Activated T-helper 1 cell treated with anti-CD3 and anti-CD28 coated beads, Interleukin-12 subunit alpha, Interleukin-12 subunit beta, Interleukin-2, Interleukin-4 antibody, amounts not matched to agents 30 ng/mL and 10 ng/mL and 1 ng/mL, durations not matched to agents 14 hours and 24 hours and 36 hours (primary cell): ENCODE measurements at places on chromosomes 13 and 19. TPM values are rescaled to one million over a fixed set of nuclear protein-coding genes. Genes with fewer than 3 reads are reported as not detected.

The PNMA8B gene
- not detected in 2 replicates for total RNA-seq

The RXFP2 gene
- total RNA-seq = not detected in 2 replicates

The PLA2G4C gene
- total RNA-seq = 12.2 and 12.7 TPM in 2 replicates

The IL12RB1 gene
- 44.5 and 47.5 TPM in 2 replicates for total RNA-seq

The SCAMP4 gene
- total RNA-seq = 38.0 and 41.5 TPM in 2 replicates

The ATP8B3 gene
- total RNA-seq = 4.1 and 5.0 TPM in 2 replicates

The TRPC4 gene
- not detected in 2 replicates for total RNA-seq

The C19orf67 gene
- 0.67 and 1.1 TPM in 2 replicates for total RNA-seq

The ZNF808 gene
- total RNA-seq = 19.1 and 20.0 TPM in 2 replicates

The PAN3 gene
- 36.1 and 37.0 TPM in 2 replicates for total RNA-seq

The PSG2 gene
- total RNA-seq = not detected in 2 replicates

DNA sequence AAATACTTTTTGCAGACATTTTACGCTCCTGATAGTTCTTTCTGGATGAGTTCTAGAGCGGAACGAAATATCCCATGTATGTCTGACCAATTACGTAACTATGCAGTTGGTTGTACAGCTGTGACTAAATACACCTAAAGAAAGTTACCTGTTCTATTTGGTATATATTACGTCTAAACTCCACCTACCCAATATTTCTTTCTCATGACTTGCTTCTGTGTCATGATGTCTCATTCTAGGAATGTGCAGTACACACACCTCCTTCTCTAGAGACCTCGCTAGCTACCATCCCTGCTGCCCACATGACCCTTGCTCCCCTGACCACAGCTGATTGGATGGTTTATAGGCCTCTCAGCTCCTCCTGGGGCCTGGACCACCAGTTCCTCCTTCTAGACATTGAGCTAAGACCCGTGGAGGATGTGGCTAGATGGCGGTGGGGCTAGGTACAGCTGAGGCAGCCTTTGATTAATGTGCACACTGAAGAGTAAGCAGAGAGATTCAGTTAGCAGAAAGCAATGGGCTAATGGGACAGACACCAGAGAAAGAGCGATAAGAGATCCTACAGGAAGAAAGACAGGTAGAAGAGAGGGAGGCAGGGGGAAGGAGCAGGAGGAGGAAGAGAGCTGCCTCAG is 422.1 kb downstream of the COG6 start:
- no peak for DNase-seq

DNA sequence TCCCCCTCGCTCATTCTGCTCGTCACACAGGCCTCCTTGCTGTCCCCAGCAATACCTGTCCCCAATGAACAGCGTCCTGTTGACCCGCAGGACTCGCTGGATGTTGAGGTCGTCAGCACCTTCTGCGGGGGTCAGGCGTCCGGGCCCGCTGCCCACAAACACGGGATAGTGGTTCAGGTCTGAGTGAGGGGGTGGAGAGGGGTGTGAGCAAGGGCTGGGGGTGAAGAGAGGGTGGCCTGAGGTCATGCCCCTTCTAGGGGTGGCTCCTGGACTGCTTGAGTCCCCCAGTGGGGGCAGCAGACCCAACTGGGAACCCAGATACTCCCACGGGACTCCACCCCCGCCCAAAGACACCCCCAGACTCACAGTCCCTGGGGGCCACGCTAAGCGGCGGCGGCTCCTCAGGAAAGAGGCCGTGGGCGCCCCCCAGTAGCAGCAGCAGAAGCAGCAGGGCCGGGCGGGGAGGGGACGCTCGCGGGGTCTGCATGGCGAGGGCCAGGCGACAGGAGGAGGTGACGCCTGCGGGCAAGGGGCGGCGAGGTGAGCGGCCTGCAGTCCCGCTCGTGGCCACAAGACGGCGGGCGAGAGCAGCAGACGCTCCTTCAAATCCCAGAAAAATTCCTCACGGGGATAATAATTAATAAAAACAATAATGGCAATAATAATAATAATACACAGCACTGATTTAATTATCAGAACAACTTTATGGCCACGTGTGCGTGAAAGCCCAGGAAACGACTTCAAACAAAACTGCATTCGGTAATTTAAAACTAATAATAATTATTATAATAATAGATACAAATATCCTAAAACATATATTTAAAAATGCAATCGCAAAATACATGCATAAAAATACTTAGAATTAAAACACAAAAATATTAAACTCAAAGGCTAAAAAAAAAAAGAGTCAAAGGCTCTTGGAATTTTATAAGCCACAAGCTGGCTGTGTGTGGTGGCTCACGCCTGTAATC is 1.2 kb downstream of the SEMA6B start:
- no peak for DNase-seq

DNA sequence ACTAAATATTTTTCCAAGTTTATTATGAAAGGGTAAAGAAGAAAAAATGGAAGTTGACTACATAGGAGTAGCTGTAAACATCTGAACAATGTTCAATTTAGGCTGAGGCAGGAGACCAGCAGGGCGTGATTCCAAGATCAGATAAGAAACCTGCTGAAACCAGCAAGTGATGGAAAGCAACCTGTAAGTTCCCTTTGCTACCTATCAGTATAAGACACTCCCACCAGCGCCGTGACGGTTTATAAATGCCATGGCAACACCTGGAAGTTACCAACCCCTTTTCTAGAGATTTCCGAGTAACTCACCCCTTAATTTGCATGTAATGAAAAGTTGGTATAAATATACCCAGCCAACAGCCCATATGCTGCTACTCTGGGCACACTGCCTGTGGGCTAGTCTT is 1.1 kb upstream of the ZNF45 start:
- DNase-seq = no peak

DNA sequence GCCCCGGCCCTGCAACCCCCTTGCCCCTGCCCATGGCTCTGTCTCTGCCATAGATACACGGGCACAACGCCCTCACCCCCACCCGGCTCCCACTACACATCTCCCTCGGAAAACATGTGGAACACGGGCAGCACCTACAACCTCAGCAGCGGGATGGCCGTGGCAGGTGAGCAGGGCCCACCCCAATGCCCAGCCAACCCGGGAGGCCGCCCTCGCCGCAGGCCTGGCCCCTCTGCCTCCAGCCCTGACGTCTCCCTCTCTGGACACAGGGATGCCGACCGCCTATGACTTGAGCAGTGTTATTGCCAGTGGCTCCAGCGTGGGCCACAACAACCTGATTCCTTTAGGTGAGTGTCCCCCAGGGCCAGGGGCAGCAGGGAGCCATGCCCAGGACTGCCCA is 7.7 kb downstream of the YIPF2 start:
- DNase-seq = no peak

DNA sequence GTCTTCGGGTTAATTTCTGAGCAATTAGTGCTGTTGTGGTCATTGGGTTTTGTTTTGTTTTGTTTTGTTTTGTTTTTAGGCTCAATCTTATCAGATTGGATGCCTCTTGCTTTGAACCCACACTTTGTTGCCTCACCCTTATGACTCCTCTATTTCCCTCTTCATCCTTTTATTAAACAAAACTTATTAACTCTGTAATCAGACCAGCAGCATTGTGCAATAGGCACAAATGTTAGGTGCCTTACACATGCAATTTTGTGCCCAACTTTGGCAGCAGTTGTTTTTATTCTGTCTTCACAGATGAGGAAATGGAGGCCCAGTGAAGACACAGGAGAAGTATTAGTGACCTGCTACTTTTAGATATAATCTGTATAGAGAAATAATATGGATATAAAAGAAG is 377.7 kb downstream of the KCNRG start:
- no peak for DNase-seq

DNA sequence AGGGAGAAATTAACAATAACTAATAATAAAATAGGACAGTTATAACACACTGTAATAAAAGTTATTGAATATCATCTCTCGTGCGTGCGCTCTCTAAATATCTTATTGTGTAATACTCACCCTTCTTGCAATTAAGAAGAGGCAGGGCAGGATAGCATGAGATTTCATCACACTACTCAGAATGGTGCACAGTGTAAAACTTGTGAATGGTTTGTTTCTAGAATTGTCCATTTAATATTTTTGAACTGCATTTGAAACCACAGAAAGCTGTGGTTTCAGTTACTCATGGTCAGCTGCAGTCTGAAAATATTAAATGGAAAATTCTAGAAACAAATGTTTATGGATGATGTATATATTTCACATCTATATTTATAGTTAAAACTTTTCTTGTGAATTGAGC is 161.1 kb downstream of the DCT start:
- DNase-seq = no peak

DNA sequence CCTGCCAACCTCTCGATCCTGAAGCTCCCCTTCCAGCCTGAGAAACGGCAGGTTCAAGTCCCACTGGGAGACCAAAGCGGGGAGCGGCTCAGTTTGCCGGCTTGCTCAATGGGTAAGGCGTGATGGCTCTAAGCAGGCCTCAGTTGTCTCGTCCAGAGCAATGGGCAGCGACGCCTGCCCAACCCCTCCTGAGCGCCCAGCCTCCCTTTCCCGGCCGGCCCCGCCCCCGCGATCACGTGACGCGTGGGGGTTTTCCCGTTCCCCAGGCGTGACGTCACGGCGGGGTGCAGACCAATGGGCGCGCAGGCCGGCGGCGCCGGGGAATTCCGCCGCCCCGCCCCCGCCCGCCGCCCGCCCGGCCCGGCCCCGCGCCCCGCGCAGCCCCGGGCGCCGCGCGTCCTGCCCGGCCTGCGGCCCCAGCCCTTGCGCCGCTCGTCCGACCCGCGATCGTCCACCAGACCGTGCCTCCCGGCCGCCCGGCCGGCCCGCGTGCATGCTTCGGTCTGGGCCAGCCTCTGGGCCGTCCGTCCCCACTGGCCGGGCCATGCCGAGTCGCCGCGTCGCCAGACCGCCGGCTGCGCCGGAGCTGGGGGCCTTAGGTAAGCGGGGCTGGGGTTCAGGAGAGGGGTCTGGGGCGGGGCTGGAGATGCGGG is at the start of gene RELB:
RELB (plus strand) TSS at position 378 of the 653 bp plus-strand sequence; CDS start at position 494, 116 bp downstream.
- DNase-seq = peak; percentile 96

DNA sequence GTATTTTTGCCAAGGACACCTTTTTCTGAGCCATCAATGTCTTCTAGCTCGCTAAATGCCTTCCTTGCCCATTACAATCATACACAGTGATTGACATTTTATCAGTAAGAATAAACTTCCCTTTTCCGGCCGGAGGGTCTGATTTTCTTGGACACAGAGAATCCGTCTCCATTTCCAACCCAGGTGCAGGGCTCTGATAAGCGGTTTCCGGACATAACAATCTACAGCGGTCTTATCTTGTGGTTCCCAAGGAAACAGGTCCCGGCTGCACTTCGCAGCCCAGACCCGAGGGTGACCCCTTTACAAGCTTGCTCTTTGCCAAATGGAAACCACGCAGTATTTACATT is 5.1 kb upstream of the ZNF77 start:
- DNase-seq = no peak

DNA sequence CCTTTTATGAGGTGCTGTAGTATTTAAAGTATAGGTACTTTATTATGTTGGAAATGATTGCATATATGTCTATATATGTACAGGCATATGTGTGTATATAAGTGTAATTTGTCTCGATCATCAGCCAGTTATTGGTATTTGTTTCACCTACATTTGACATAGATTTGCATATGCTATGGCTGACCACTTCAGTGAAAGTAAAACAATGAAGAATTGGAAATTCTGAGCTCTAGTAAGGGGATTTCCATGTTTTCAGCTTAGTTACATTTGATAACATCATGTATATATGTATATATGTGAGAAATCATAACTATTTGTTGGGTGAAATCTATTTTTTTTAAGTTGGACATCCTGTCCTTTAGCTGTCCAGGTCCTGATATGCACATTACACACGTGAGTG is 1303.9 kb downstream of the EFNB2 start:
- no peak for DNase-seq

GRCh38 chr19:16895467-16896145 is 6.8 kb downstream of the F2RL3 start:
- no peak for DNase-seq

DNA sequence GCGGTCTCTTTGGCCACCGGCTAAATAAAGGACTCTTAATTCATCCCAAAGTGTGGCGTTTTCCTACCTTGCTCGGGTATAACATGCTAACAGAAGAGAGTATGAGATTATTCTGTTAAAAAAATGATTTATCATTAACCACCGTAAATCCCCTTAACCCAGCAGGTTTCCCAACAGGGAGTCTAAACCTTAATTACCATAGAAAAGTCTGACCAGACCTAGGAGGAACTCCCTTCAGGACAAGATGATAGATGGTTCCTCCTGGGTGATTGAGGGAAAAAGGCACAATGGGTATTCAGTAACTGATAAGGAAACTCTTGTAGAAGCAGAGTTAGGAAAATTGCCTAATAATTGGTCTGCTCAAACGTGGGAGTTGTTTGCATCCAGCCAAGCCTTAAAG is 193.7 kb downstream of the ZNF737 start:
- DNase-seq = no peak

GRCh38 chr19:35719402-35720162 is 1.8 kb downstream of the KMT2B start:
- DNase-seq = no peak

GRCh38 chr19:28504139-28504538 is 708.8 kb downstream of the UQCRFS1 start:
- DNase-seq = no peak

DNA sequence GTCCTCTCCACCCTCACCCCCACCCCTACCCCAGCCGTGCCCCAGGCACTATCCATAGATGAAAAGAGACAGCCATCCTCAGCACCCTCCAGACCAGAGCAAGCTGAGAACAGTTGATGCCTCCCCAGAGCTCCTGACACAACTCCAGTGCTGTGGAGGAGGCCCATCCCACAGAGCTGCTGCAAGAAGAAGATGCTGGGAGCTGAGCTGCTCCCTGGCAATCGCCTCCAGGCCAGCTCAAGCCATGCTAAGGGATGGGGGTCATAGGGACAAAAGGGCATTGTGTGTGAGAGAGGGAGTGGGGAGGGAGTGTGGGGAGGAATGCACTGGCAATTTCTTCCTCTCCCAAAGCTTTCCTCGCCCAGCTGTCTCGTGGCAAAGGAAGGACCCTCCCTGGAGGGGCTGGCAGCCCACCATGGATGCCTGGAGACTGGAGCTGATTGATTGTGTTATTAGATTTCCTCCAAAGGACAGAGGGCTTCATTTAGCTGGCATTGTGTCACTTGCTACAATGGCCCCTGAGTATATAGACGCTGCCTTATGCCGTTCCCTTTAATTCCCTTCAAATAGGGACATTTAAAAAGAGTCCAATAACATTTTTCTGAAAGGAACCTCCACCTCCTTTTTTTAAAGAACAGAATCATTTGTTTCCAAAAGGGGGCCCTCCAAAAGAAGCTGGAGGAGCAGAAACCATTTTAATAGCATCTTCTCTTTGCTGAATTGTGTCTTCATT is 476.4 kb downstream of the FOXO1 start:
- DNase-seq = no peak

DNA sequence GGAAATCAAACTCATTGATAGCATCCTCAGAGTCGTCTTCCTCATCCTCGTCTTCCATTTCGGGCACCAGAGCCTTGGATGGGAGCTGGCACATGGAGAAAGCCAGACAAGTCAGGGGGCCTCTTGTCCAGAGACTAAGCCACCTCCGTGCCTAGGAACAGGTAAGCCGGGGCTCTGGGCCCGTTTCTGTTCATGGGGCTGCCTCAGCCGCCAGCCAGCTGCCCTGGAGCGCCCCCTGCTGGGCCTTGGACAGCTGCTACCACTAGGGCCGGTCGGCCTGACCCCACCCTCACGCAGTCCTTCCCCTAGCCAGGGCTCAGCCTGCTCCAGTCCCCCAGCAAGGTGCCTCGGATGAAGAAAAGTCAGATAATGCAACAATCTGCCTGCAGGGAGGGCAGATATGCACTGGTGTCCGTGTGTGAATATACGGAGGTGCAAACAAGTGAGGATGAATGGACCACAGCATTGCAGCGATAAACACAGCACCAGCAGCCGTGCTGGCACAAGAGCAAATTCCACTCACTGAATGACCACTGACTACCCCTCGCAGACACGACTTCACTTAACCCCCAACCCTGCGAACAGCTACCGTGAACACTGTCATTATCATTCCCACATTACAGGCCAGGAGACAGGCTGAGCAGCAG is 11.9 kb upstream of the PRKD2 start:
- DNase-seq = peak; percentile 74

- DNase-seq = no peak
These were observed 28.9 kb downstream of the SMIM24 start for GRCh38 chr19:3451451-3451866.
